Stimulated activated CD4-positive, alpha-beta T cell treated with anti-CD3 and anti-CD28 coated beads, Interleukin-4, amount 100 ng/mL, for 48 hours (primary cell): ENCODE measurements at places on chromosomes 13 and 19.

DNA sequence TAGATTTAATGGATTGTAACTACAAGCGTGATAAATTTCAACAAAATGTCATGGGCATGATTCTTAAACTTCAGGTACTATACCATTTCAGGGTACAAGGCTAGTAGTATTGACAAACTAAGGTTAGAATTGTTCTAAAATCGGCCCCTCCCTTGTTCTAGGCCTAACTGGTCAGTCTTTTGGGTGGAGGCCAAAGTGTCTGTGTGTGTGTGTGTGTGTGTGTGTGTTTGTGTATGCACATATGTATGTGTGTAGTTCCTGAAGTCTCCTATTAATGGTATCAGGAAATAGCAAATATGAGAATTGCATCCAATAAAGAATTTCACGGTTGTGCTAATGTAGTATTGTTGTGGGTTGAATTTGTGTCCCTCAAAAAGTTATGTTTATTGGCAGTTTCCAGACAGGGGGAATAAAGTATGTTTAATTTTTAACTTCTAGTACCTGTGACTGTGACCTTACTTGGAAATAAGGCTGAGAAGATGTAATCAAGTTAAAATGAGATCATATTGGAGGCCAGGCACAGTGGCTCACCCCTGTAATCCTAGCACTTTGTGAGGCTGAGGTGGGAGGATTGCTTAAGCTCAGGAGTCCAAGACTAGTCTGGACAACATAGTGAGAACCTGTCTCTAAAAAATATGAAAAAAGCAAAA is 119.2 kb downstream of the KLF5 start:
- no peak for DNase-seq

DNA sequence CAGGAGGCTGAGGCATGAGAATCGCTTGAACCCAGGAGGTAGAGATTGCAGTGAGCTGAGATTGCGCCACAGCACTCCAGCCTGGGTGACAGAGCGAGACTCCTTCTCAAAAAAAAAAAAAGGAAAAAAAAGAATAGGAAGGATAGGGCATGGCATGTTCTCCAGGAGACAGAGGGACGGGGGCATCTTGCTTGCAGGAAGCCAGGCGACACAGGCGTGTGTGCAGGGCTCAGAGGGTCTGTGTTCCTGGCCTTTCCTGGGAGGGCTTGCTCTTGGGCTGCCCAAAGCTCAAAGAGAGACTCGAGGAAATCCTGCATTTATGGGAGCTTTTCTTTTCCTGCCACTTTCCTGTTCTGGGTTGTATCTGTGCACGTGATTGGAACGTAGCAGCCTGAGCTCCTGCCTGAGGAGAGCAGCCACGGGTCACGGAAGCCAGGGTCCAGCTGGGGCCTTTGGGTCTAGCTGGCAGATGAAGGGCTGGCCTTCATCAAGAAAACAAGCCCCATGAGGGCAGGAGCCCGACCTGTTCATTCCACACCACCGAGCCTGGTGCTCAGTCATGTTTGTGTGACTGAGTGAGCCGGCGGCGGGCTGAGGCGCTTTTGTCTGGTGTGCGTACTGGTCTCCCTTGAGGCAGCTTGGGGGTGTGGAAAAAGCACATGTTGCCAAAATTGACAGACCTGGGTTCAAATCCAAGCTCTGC is 44.5 kb downstream of the CAPN12 start:
- DNase-seq = no peak

- no peak for DNase-seq
These were observed 734.8 kb upstream of the GPC6 start for GRCh38 chr13:92491839-92492238.

GRCh38 chr19:36149673-36150406 is 2.4 kb downstream of the COX7A1 start:
- no peak for DNase-seq

GRCh38 chr19:57279418-57280164 is 694 bp upstream of the ZNF460 start:
- peak; percentile 81 for DNase-seq

DNA sequence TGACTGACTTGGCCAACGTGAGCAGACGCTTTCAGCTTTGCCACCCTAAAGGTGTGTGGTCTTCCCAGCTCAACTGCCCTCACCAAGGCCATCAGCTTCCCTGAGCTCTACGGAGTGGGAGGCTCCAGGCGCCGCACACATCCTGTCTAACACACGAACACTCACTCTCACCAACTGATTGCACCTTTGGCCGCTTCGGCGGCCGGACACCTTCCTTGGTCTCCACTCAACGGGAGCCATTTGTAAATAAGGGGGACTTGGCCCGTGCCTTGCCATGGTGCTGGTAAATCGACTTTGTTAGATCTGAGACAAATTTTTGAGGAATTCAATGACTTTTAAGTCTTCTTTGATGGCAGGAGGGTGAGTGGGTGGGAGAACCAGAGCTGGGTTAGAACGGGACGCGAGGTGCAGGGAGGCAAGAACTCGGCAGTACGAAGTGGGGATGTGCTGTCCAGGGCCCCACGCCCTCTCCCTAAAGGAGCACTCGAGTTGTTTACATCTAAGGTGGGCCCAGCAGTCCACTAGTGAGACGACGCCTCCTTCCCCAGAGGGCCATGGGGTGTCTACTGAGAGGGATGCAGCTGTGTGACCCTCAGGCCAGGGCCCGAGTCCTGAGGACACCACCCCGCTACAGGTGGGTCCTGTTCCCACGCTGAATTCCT is 4.4 kb downstream of the C13orf46 start:
- no peak for DNase-seq

- DNase-seq = no peak
These were observed 501 bp upstream of the MYH14 start for GRCh38 chr19:50202962-50203280.

DNA sequence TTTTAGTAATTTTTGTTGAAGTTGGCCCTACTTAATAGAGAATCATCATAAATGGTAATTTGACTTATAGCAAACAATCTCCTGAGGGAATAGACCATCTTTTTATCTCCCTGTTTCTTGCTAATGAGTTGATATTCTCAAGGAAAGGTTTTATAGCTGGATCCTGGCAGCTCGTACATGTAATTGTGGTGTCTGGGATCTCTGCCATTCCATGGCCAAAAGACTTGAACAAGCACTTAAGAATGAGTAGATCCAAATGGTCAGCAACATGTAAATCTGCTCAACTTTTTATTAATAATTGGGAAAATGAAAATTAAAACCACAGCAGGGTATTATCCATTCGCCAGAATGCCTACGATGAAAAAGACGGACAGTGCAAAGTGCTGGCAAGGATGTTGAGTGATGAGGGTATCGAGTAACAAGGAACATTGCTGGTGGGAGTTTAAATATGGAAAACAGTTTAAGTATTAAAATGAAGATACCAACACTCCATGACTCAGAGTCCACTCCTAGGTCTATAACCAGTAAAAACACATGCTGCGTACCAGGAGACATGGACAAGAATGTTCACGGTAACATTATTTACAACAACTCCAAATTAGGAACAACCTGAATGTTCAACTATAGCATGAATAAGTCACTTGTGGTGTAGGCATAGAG is 5.1 kb upstream of the GPR18 start:
- no peak for DNase-seq

DNA sequence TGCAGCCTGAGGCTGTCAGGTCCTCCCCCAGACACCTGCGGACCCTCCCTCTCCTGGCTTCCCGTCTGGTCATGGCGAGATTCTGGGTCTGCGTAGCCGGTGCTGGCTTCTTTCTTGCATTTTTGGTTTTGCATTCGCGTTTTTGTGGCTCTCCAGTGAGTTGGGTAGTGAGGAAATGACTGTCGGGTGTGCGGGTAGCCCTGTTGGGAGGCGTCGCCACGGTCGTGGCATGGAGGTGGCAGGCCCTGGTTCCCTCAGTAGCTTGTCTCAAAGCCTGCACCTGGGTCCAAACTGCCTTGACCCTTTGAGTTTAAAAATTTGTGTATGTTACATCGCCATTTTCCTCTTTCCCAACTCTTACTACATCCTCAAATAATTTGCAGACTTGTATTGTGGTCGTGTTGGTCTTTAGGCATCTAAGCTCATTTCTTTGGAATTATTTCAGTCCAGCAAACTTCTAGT is 344 bp downstream of the NHLRC3 start:
- peak; percentile 48 for DNase-seq

DNA sequence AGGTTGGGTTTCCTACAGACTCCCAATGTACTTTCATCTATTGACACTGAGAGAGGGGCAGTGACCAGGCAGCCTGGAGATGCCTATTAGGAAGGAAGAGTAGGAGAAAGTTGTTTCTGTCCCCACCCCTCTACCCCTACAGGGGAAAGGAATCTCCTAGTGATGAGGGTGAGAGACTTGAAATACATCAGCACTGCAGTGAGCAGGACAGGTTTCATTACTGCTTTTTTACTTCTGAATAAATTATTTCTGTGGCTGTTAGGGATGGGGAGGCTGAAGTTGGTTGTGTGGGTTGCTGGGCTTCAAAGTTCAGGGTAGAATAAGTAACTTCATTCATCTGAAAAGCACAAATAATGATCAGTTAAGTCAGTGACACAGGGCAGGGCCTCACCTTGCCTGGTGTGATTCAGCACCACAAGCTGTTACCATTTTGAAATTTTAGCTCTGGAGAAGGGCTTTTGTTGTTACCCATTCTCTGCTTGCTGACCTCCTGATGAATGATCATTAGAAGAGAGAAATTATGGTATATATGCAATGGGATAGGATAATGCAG is 19.3 kb downstream of the CEACAM1 start:
- DNase-seq = no peak

GRCh38 chr19:19261350-19262189 is 11.5 kb downstream of the TM6SF2 start:
- no peak for DNase-seq

DNA sequence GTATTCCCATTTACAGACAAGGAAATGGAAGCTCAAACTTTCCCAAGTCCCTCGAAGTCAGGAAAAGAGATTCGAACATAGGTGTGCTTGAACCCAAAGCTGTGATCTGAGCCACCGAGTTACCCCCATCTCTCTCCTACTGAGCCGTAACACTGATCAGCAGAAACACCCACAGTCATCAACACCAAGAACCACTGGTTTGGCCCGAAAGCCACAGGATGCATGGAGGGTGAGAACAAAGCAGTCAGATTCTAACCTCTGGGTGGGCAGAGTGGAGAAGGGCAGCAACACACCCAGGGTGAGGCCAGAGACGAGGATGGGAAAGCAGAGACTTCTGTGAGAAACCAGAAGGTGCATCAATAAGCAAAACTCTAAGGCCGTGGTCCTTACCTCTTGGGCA is 27.7 kb upstream of the POU2F2 start:
- no peak for DNase-seq
